ENCODE measurements at places on chromosomes 16 and 17.

DNA sequence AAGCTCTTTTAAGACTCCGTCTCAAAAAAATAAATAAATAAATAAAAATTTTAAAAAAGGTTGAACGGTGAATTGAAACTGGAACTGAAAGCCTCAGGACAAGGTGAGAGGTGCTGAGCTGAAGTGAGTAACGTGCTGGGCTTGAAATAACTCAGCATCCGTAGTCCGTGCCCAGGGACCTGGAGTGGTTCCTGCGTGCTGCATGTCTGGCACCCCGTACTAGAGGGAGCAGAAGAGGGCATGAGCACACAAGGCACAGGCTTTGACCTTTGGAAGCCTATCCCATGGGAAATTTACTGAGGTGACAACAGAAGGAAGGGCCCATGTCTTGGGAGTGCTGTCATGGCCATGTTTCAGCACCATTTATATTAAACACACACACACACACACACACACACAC is 4.5 kb upstream of the MEIOB start:
- DNase-seq = no peak

DNA sequence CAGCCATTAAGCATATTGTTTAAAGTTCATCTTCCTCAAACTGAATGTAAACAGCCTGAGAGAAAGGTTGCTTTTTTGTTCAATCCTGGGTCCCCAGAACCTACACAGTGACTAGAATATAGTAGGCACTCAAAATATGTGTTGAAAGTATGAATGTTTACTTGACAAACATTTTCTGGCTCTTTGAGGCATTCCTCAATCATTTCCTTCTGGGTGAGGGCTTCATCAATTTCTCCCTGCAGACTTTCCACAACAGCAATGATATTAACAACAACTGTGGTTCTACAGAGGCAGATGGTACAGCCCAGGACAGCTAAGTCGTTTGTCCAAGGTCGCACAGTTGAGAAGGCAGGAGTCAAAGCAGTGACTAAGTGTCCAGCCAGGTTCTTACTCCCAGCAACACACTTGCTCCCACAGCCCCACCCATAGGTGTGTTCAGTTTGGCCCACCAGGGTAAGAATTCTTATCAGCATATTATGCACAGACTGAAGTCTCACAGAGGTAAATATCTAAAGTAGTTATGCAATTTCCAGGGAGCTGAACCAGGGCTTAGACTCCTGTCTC is 61.1 kb downstream of the HS3ST3B1 start:
- DNase-seq = no peak

DNA sequence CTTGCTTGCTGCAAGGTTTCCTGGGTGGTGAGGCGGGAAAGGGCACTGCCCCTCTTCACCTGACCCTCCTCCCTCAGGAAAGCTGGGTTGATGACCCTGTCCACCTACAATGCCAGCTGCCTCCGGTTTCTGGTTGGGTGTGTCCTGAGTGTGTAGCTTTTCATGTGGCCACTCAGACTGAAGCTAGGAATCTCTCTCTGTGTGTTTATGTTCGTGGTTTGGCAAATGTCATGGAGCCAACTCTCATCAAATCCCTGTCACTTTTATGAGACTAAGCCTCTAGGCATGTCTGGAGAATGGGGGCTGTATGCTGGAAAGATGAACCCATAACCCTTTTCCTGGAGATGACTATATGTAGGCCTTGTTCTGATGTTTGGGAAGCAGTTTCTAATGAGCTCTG is 17.1 kb downstream of the PLEKHG4 start:
- DNase-seq = no peak

GRCh38 chr17:4645642-4646041 is 4.2 kb upstream of the ALOX15 start:
- DNase-seq = no peak

DNA sequence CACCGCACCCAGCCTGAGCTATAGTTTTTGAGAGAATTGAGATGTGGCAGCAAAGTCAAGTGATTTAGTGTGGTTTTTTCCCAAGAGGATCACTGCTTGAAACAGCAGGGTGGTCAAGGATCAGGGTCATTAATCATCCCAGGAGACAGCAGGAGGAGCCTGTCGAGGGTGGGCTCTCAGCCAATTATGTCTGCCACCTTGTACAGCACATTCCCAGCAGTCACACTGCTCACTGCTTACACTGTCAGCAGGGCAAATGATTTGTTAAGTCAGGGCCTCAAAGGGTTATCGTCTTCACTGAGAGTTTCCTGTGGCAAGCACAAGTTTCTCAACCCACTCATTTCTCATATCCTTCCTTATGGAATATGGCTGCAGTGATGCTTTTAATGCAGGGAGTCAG is 13.2 kb downstream of the B3GNT9 start:
- DNase-seq = no peak

- no peak for DNase-seq
These were observed 33.7 kb downstream of the TOM1L2 start for GRCh38 chr17:17938388-17939107.

- no peak for DNase-seq
These were observed 29.0 kb downstream of the GLG1 start for GRCh38 chr16:74577882-74578366.

GRCh38 chr17:67441052-67441895 is 64.2 kb downstream of the PITPNC1 start:
- DNase-seq = peak; percentile 49

- no peak for DNase-seq
These were observed 7.1 kb upstream of the CYTH1 start for GRCh38 chr17:78789149-78789662.

DNA sequence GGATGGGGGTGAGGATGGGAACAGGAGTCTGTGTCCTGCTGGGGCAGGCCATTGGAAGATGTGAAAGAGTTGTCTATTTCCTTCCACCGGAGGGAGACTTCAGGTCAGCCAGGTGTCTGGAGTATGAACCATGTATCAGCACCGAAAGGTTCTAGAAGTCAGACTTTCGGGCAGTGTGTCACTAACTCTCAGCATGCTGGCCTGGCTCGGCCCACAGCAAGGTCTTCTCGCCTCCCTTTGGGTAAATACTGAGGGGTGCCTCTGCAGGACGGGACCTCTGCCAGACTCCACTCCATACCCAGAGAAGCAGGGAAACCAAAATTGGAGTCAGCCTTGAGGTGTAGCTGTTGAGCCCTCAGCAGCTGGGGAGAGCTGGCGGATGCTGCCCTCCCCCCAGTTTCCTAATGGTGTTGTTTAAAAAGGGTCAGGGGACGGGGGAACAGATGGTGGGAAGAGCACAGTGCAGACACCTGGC is 507 bp downstream of the CIITA start:
- DNase-seq = no peak

DNA sequence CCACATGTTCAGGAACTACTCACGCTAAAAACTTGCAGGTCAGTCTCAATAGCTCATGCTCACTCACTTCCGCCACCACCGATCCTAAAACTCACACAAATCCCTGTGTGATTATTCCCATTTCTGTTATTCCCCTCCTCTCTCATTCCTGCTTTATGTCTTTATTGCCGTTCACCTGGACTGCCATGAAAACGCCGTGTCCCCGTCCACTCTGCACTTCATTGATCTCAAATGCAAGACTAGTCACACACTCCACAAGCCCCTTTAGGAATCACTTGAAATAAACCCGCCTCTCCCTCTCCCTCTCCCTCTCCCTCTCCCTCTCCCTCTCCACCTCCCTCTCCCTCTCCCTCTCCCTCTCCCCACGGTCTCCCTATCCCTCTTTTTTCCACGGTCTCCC is 78.0 kb downstream of the AXIN2 start:
- DNase-seq = no peak

DNA sequence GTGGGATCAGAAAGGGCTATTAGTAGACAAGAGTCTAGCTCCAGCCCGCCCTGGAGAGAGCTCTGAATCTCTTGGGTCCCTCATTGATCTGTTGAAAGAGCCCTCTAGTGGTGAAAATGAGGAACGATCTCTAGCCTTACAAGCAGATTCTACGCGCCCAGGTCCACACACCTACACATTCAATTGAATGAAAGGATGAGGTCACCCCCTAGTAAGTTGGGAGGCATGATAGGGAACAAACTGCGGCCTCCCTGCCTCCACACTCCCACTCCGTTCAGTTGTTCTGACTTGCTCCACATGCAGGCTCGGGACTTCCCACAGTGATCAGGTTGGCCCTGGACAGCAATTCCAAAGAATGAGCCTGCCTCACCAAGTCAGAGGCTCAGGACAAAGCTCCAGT is 2.9 kb upstream of the CACNG3 start:
- no peak for DNase-seq

DNA sequence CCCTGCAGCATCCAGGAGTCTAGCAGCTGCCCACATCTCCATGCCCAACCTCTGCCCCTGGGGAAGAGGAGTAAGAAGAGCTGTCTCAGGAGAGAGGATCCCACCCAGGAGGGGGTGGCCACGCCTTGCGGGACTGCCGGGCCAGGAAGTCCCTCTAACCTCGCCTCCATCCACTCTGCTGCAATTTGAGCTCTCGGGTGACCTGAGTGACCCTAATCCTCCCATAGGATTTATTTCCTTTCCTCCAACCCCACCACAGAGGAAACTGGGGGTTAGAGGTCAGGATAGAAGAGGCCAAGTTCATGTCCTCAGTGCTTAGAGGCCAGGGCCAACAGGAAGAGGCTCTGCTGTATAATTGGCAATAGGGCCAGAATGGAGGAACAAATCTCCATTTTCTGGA is 22.6 kb upstream of the NGFR start:
- no peak for DNase-seq

DNA sequence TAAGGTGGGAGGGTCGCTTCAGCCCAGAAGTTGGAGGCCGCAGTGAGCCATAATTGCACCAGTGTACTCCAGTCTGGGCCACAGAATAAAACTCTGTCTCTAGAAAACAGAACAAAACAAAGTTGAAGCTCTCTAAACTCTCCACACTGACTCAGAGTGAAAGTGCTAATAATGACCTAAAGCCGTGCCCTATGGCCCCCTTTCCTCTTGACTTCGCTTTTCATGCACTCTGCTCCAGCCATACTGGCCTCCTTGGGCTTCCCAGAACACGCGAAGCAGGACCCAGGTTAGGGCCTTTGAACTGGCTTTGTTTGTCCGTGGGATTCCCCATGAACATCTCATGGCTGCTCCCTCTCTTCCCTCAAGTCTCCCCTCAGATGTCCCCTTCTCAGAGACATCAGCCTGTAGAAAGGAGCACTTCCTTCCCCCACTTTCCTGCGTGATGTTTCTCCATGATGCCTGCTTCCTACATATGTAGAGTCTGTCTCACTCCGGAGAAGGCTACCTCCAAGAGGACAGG is 18.6 kb upstream of the SPN start:
- DNase-seq = no peak

DNA sequence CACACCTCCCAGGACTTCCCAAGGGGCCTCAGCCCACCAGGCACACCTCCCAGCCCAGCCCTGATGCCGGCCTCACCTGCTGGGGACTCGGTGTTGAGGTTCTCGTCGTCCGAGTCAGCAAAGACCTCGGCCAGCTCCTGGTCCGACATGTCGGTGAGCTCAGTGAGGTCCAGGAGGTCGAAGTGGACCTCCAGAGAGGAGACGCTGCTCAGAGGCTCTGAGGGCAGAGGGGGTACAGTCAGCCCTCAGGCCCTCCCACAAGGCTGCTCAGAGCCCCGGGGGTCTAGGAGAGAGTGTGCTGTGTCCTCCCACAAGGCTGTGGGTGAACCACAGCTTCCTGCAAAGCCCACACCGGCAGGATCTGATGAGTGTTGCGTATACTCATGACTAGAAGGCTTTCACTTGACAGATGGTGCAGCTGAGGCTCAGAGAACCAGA is 10.5 kb downstream of the DBNDD1 start:
- peak; percentile 42 for DNase-seq

- DNase-seq = no peak
These were observed 630.8 kb upstream of the KIF2B start for GRCh38 chr17:53191878-53192277.

- no peak for DNase-seq
These were observed 21.3 kb downstream of the RAI1 start for GRCh38 chr17:17702449-17703139.

GRCh38 chr16:6940968-6941367 is 391.7 kb upstream of the RBFOX1 start:
- no peak for DNase-seq

- DNase-seq = no peak
These were observed 118.2 kb downstream of the CDH11 start for GRCh38 chr16:65003621-65004020.

Data from activated CD8-positive, alpha-beta memory T cell treated with anti-CD3 and anti-CD28 coated beads for 1 hour (primary cell).